ENCODE measurements at places on chromosomes 5 and 9. TPM values are rescaled to one million over a fixed set of nuclear protein-coding genes. Genes with fewer than 3 reads are reported as not detected.

The HK3 gene
- not detected for total RNA-seq

The GFPT2 gene
- not detected for total RNA-seq

DNA sequence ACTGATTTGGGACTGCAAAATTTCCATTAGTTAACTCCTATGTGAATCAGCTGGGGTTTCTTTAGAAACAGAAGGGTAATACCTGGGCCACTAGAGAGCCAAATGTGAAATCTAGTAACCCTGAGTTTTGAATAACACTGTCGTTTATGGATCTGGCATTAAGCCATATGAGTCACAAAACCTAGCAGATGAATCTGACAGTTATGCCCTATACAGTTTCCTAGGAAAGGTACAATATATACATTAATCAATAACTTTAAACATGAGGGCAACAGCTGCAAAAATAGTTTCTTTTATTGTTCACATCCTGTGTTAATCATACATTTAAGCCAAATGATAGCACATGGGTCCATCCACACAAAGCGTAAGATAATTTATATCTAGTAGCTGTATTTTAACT, 56.9 kb downstream of the PAM start:
- no peak for DNase-seq

DNA sequence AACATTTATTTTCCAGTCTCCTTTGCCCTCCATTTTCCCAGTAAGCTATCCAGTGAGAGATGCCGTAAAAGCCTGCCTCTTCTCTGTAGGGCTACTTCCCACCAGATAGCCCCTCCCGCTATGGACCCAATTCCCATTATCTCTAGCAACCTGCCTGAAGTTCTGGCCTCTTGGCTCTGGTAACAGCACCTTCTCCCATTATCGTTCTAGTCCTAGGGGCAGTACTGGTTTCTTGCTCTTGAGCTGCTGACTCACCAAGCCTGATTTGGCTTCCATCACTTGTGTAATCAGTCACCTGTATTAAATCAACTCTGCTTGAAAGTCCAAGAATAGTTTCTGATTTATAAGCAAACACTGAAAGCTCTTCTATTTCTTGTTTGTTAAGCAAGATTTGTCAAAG, 42.8 kb upstream of the PARP8 start:
- DNase-seq, result no peak

DNA sequence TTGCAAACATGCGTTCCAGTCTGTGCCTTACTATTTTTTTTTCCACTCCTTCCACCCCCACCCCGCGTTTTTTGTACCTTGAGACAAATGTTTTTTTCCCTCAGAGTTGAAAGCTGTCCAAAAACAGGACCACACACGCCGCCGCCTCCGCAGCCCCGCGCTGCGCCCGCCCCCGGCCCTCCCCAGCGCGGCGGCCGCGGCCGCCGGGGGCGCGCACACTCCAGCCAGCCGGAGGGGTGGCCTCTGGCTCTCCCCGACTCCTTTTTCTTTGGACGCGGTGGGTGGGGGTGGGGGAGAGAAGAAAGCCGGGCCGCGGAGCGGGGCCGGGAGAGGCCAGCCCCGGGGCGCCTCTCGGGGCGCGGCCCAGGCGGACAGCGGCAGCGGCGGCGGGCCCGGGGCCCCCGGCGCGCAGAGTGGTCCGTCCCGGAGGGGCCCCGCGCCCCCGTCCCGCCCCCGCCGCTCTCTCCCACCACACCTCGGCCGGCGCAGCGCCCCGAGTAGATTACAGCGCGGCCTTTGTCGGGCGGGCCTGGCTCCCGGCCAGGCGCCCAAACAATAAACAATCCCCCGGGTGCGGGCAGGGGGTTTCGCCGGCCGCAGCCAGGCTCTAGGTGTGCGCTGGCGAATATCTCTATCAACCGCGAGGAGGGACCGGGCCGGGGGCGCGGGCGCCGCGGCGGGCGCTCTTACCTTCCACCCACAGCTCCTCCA, 10.9 kb downstream of the PTCH1 start:
- DNase-seq, result peak; percentile 81
